ENCODE measurements at places on chromosomes 11 and 22.

DNA sequence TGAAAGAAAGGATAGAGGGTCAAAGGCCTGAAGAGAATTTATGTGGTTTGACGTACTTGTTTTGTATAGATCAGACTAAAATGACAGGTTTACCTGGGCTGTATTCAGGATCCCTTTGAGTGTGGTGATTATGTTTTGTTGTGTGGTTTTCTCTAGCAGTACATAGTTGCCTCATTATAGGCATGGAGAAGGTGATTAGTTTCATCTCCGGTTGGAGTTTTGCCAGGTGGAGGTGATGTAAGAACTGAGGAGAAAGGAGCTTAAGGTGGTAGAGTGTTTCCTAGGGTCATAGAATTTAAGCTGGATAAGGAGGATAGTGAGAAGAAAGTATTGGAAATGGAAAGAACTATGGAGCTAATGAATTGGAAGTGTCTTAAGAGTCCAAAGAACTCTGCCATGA, 229.0 kb downstream of the TMEM135 start:
- no peak for DNase-seq

DNA sequence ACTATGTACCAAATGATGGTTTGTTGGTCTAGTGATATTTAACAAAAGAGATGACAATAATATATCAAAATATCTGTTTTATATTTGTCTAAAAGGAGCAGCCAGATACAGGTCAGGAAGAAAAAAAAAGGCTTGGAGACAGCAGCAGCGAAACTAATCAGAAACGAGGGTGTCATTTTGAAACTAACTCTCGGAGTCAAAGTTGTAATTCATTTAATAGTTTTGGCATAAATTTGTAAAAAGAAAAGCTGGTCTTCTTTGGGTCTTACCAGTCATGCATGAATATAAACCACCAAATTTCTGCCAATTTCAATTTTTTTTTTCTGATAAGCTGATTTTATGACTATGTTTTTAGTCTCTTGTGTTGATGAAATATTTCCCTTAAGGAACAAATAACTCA, 25.5 kb downstream of the NPAT start:
- DNase-seq: no peak

- DNase-seq: no peak
Observed at GRCh38 chr11:133606124-133606523, 73.8 kb upstream of the OPCML start.

GRCh38 chr11:8593935-8594909, at the start of gene STK33:
Gene STK33, minus strand, starts transcription at chr11:8594228. Its CDS starts 119,323 bp downstream, at chr11:8474905.
- DNase-seq: peak; percentile 54

- DNase-seq: no peak
Observed at GRCh38 chr11:93166862-93167261, 30.9 kb downstream of the SLC36A4 start.

GRCh38 chr22:18968011-18968749, 32.1 kb upstream of the PRODH start:
- peak; percentile 85 for DNase-seq

GRCh38 chr11:12066799-12067508, 43.4 kb upstream of the MICAL2 start:
- DNase-seq: no peak

GRCh38 chr11:134541355-134541754, 129.3 kb upstream of the B3GAT1 start:
- DNase-seq: no peak

GRCh38 chr11:100010393-100010792, 676.7 kb upstream of the ARHGAP42 start:
- DNase-seq: no peak

GRCh38 chr22:45667486-45667885, 4.1 kb upstream of the ATXN10 start:
- DNase-seq: no peak

GRCh38 chr22:46087816-46088277, 62.5 kb upstream of the PPARA start:
- DNase-seq: no peak

DNA sequence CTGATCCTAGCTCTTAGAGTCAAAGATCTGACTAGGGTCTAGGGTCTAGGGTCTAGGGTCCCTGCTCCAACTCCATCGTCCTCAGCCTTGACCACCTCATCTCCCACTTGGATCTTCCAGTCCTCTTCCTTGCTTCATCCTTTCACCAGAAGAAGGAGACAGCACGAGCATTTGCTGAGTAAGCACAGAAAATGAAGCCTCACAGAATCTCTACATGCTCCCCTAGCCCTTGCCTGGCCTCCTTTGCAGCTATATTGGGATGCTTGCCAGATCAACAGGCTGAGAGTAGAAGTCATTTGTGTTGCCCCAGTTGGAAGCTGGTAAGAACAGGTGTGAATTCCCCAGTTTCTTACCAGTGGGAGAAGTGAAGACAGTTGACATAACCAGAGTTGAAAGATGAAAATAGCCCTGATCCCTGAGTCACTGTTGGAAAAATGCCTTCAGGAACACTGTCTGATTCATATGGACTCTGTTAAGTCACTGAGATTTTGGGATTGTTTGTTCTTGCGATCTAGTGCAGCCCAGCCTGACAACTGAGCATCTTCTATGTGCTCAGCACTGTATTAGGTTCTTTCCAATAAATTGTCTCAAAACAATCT, 552.5 kb downstream of the INSC start:
- DNase-seq: no peak

DNA sequence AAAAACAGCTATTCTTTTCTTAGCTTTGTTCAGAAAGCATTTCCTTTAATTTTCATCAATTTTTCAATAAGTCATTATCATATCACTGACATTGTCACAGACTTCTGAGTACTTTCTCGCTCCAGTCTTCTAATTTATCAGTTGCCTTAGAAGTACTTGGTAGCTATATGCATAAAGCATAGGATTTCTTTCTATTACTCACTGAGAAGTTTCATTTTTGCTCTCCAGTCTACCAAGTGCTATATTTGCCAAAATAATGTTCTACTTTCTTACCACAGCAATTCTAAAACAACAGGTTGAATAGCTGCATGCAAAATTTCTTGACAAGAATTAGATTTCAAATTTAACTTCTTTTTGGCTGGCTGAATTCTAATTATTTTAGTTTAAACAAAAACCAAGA, 116.3 kb downstream of the STK33 start:
- DNase-seq: no peak

GRCh38 chr22:31818481-31819392, 64.9 kb downstream of the DEPDC5 start:
- no peak for DNase-seq

DNA sequence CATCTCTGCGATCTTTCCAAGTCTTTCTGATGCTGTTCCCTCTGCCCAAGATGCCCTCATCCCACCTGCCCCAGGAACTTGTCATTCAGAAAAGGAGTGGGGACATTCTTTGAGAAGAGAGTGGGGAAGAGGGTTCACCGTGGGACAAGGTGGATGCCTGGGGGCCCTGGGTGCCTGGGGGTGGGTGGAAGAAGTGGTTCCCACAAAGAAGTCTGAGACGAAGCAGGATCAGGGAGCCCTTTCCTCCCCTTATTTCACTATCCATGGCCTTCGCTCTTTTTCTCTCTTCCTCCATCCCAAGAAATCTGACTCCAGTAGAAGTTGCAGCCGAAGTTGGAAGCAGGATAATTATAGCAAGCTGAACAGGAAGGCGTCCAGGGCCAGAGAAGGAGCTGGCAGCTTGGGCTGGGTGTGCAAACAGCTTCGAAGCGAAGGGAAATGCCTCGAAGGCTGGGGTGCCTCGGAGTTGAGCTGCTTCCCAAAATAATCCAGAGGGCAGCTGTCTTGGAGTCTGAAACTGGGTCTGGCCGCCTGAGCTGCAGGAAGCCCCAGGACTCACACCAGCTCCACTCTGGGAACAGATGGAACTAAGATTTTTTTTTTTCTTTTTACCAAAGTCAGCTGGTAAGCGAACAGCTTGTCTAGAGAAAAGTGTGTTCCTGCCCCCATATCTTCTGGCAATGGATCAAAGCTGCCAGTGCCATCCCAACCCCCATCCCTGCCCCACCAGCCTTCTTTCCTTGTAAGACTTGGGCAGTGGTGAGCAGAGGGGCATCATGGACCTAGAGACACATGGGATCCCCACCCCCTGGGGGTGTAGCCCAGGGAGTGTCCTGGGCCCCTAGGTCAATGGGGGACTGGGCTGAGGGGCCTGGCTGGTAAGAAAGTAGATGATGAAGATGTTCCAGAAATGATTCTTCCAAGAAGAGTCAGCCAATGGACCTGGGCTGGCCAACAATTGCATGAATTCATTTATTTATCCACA, 31.5 kb downstream of the PARVG start:
- DNase-seq: no peak

DNA sequence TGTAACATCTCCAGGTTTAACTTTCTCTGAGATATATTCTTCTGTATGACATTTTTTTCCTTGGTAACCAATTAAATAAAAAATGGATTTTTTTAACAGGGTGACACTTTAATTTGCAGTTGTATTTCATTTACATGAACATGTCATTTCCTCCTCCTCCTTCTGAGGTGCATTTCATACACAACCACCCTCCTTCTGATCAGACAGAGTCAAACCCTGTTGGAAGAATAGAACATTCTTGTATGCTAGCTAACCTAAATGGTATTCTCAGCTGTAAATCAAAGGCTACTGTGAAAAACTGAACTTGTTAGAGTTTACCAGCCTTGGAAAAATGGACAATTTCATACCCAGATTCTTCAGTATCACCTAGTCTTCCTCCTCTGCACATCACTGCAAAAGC, 52.7 kb upstream of the CHRM4 start:
- no peak for DNase-seq

DNA sequence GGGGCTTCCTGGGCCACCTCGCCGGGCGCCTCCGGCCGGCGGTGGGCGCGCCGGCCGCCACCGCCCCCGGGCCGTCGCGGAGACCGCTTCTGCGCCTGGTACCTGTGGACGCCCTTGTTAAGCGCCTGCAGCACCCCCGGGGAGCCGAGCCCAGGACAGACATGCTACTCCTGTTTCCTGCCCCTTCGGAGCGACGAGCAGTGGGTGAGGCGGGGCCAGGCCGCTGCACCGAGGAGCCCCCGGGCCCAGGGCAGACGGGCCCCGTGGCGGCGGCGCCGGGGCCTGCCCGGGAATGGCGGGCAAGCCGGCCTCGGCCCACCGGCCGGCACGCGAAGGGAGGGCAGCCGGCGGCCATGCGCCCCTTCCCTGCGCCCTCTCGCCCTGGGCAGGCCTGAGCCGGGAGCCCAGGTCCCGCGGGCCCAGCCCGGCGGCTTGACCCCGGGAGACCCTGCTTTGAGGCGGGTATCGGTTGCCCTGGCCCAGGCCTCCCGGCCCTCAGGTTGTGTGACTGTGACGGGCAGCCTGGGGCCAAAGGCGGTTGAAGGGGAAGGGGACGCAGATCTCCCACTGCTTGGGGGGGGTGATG, 789 bp upstream of the KDM2A start:
- no peak for DNase-seq

- no peak for DNase-seq
Observed at GRCh38 chr11:32713496-32713895, 81.0 kb downstream of the CCDC73 start.

- DNase-seq: no peak
Observed at GRCh38 chr22:30129636-30130035, 49.4 kb downstream of the HORMAD2 start.

DNA sequence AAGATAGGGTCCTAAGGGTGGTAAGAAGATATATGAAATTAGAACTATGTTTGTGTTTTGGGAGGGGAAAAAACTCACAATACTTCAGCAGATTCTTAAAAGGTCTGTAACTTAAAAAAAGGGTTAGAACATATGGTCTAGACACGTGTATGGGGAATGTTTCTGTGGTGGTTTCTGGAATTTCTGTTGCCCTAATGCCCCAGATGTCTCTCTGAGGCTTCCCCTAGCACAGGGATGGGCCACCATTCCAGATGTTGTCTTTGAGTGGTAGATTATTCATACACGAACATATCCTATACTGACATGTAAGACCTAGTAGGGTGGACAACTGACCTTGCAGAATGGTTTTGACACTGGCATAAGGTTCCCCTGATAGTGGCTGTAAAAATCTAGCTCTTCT, 26.2 kb downstream of the EHF start:
- DNase-seq: no peak

DNA sequence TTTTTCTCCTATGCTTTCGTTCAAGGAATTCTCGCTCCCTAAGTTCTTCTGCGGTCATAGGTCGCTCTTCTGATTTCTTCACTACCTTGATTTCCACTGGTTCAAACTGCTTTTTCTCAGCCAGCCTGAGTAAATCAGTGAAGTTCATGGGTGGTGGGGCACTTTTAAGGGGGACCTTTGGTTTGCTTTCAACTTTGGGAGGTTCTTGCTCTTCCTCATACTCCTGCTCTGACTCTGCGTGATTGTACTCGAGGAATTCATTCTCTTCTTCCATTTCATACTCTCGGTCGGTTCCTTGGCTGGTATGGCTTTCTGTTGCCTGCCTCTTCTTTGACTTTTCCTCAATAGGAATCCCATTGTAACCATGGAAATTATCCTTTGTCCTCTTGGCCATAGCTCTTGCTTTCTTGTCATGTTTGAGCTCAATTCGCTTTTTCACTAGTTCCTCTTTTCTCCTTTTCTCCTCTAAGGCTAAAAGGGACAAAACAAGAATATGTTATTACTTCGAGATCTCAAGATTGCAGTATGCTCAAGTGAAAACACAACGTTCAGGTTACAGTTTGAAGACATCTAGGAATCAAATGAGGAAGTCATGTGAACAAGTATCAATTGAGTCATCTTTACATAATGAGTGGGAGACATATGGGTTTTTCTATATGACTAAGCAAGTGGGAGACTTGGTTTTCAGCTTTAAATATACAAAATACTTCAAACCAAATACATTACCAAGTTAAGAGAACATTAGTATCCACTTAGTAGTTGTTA, 16.2 kb downstream of the MISFA start:
- DNase-seq: no peak

GRCh38 chr11:94623120-94623735, 56.1 kb downstream of the PIWIL4 start:
- DNase-seq: peak; percentile 62

DNA sequence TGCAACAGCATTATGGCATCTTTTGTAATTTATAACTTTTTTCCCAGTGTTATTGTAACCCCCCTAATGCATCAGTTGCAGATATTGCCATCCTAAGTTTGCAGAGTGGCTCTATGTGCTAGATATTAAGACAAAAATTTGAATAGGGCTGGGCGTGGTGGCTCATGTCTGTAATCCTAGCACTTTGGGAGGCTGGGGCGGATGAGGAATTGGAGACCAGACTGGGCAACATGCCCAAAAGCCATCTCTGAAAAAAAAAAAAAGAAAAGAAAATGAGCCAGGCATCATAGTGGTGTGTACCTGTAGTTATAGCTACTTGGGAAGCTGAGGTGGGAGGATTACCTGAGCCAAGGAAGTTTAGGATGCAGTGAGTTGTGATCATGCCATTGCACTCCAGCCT, 50.1 kb upstream of the MUC15 start:
- no peak for DNase-seq

GRCh38 chr11:69841859-69842698, 22.9 kb upstream of the FGF3 start:
- no peak for DNase-seq

GRCh38 chr11:90840071-90840470, 617.2 kb upstream of the CHORDC1 start:
- no peak for DNase-seq

- DNase-seq: no peak
Observed at GRCh38 chr11:31173926-31174680, 195.4 kb downstream of the DCDC1 start.

- DNase-seq: no peak
Observed at GRCh38 chr11:11635443-11635842, 13.6 kb upstream of the GALNT18 start.

All from progenitor cell of endocrine pancreas (in vitro differentiated cells).